ENCODE measurements at places on chromosomes 1 and 21.
A peak's percentile ranks its signal among the peaks of the same experiment; 100 is the strongest.

DNA sequence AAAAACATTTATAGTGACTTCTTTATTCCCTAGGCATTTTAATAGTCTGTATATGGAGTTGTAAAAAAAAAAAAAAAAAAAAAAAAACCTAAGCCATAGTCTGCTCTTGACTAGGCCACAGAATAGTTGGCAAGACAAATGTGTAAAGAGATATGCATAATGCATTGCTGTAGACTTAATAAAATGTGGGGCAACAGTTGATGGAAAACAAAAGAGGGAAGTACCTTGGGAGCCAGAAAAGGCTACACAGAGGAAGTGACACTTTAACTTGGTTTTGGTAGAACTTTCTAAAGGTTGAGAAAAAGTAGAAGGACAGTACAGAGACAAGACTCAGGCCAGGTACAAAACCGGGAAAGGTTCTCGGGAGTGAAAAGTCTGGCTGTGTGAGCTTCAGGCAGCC is 802.9 kb upstream of the ADAMTS5 start:
- no peak for DNase-seq

DNA sequence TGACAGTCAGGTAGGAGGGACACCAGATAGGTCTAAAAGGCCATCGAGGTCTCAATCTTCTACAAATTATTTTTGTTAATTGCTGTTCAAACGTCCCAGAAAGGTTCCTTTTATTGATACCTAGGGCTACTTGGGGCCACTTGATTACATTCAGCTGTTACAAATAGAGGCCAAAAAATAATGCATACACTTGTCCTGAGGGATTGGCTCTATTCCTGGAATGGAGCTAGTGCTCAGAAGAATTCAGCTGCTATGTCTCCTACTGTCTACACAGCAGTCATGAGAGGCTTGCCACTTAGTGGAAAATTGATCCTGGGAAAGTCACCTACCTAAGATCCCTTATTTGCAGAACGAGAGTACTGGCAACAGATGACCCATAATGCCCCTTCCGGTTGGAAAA is 498.3 kb downstream of the ADGRL2 start:
- no peak for DNase-seq

- DNase-seq: peak; percentile 41
Observed at GRCh38 chr1:232893481-232894313, 56.7 kb upstream of the NTPCR start.

- no peak for DNase-seq
Observed at GRCh38 chr1:17355898-17356297, 16.1 kb upstream of the PADI6 start.

- peak; percentile 2 for DNase-seq
Observed at GRCh38 chr1:185916861-185917260, 182.7 kb downstream of the HMCN1 start.

DNA sequence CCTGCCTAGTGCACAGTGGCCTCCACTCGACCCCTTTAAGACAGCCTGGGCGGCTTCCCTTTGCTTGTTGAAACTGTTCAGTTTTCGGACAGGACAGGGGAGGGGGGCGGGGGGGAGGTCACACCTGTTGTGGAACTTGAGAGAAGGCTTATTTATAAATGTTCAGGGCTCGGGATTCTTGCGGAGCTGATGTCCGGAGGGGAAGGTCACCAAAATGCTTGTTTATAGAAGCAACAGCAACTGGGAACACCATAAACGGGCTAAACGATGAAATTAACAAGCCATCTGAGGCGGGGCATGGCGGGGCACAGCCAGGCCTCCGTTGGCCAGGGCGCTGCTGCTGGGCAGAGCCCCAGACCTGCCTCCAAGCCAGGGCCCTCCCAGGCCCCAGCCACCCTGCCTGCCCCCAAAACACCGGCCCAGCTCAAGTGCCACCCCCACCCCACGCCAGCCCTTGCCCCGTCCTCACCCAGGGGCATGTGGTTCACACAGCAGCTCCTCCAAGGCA is 59.8 kb upstream of the CASZ1 start:
- DNase-seq: no peak

DNA sequence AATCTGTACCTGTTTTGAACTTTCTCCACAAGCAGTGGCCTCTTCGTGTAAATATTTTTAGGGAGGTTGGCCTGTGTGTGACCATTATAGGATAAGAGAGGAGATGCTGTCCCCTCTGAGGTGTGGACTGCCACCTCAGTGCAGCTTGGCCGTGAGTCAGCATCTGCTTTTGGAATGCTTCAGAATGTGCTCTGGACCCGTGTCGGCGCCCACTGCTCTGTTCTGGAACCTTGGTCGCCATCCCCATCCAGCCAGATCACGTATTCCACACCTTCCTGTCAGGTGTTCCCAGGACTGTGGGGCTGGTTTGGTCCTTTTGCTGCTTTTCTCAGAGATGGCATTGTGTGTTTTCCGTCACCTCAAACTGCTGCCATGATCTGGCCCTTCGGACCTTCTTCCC is 5.5 kb downstream of the UCK2 start:
- no peak for DNase-seq

- no peak for DNase-seq
Observed at GRCh38 chr1:229204921-229205777, 65.8 kb upstream of the RAB4A start.

GRCh38 chr1:22687191-22687590 is 23.4 kb upstream of the EPHB2 start:
- DNase-seq: no peak

DNA sequence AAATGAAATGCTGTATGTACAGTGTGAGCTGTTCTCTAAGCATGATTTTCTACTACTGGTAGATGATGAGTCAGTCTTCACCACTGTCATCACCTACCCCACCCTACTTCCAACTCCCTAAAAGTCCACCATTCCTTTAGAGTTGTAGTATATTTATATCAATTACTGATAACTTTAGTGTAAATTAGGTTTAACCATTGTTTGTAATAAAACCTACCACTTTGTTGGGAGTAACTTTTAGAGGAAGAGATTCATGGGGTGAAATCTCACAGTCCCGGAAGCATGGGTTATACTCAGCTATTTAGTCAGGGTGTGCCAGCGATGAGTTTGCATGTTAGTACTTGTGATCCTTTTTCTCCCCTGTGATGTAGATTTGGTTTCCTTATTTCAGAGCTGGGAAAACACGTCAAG is 17.1 kb downstream of the MORC3 start:
- no peak for DNase-seq

DNA sequence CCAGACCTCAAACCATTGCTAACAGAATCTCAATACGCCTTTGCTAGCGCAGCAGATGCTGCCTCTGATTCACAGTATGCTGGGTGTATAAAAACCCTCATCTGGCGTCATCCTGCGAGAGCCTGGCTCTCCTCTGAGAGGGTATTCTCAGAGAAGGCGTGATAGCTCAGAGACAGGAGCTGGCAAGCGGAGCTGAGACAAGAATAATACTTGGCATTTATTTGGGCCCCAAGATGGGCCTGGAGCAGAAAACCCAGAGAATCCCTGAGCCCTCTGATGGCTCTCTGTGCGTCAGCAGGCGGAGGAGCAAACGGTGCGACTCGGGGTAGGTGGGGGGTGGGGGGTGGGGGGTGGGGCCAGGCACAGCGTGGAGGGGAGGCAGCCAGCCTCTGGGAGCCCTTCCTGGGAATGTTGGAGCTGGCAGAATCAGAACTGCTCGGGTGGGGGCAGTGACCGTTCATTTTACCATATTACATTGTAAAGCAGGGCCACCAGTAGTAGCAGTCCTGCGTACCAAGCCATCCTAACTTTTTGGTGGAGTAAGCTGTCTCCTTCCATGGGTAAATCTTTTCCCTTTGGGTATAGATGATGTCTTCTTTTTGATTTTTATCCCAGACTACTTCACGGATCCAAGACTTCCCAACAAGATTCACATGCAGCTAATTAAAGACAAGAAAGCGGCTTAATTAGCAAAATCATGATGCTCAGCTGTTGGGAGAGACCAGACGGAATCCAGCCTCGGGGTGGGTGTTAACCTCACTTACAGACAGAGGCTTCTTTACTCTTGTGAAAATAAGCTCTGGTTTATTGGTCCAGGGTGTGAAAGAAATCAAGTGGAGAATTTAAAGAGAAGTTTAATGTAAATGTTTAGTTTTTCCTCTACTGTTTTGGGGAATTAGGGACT is 7.1 kb downstream of the RIIAD1 start:
- DNase-seq: no peak

- no peak for DNase-seq
Observed at GRCh38 chr21:14870853-14871149, 194.0 kb downstream of the NRIP1 start.

Data from kidney glomerular epithelial cell (primary cell).